ENCODE measurements at places on chromosomes 12 and 14.

GRCh38 chr14:96676166-96676565 lies 121.0 kb upstream of the VRK1 start:
- DNase-seq = no peak

GRCh38 chr12:113800201-113800600 lies 165.9 kb downstream of the RBM19 start:
- no peak for DNase-seq

DNA sequence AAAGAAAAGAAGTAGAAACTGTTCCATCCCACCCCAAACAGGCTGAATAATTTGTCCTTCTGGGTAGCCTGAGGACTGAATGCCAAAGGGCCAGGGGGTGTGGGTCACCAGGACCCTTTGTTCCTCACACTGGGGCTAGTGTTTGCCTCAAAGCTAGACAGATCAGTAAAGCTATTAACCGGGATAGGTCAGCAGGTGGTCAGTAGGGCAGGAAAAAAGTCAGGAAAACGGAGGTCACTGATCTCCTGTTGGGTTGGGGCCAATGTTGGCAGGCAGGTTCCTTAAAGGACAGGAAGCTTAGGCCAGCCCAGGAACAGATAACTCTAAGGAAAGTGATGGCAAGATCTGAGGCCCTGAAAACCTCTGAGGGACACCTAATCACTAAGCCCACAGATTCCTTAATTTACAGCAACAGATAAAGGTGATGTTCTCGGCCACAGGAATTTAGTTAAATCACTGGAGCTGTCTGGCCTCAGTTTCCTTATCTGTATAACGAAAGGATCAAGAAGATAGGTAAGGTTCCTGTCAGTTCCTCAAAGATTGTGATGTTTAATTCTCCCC lies 22.7 kb upstream of the TMPO start:
- no peak for DNase-seq

DNA sequence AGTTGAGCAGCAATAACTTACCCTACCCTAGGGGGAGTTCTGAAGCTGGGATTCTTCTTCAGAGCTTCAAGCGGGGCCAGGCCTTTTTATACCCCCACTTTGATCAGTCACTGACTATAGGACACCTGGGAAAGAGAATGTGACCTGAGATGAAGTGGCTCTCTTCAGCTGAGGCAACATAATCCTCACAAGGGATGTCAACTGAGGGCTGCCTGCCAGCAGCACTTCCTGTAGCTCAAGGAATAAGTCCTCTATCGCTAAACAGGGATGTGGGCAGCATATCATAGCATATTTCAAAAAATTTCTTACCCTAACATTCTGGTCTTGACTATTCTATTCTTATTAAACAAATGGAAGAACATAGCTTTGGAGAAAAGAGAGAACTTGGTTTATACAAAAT lies 17.4 kb downstream of the LGALS3 start:
- DNase-seq = no peak

- no peak for DNase-seq
Measured at GRCh38 chr14:51297066-51297465, 57.0 kb downstream of the TMX1 start.

DNA sequence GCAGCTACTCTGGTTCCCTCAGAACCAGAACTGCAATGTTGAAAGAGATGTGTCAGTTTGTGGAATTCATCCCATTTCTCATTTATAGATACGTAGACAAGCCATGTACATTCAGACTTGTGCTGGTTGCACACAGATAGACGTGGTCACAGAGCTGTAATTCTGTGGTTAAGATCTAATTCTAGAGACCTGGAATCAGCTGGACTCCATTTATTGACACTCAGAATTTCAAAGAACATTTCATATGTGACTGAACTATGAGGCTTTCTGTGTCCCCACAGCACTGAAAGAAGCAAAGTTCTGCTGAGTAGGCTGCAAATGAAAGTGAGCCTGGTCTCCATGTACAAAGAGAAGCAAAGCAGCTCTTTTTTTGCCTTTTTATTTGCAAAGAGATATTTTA lies 220.2 kb upstream of the NAV3 start:
- no peak for DNase-seq

DNA sequence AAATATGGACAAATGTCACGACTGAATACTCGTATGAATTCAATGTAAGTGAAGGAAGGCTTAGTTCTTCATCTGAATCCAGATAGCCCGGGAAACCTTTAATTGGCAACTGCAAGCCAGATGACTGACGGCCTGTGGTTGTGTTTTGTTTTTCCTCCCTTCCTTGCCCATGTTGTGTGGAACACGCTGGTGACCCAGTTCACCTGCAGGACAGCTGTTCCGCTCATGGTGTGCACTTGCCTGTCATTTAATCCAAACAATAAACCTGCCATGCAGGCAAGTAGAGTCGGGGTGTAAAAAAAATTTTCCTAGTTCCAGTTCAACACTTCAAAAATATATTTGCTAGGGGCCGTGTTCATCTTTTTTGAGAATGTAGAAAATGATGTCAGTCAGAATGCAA lies 88.0 kb downstream of the TMEM132D start:
- no peak for DNase-seq

- DNase-seq = no peak
Measured at GRCh38 chr12:103846415-103846814, 5.4 kb upstream of the NT5DC3 start.

DNA sequence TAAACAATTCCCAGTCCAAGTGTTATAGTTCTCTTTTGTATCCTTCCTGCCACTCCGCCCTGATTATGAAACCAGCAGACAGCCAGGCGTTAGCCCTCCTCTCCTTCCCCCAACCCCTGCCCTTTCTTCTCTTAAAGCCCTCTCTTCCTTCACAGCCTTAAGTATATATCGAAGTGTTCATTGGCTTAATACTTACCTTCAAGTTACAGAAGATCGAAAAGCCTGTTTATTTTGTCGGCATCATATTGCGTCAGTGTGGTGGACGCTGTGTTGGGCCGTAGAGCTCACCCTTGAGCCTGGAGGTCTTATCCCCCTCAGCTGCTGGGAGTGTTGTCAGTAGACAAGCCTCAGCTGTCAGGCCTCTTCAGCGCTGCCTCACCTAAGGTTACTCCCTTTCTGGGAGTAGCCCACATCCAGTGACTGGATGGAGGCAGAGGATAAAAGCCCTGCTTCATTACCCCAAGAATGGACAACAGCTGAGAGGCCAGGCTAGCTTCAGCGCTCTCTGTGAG lies 36.2 kb downstream of the CMAS start:
- DNase-seq = no peak

GRCh38 chr12:11968048-11968383 lies 102.7 kb upstream of the BCL2L14 start:
- no peak for DNase-seq

- no peak for DNase-seq
Measured at GRCh38 chr14:105363847-105364708, 34.3 kb upstream of the TEX22 start.

DNA sequence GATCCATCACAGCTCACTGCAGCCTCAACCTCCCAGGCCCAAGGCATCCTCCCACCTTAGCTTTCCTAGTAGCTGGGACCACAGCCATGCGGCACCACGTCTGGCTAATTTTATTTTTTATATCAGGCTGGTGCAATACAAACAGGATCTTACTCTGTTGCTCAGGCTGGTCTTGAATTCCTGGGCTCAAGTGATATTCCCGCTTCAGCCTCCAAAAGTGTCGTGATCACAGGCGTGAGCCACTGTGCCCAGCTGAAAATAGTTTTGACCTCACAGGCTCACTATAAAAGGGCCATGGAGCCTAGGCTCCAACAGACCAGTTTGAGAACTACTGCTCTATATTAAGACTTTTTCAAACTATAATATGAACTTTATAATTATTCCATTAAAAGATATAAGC lies 37.3 kb downstream of the SNX6 start:
- DNase-seq = no peak

- no peak for DNase-seq
Measured at GRCh38 chr12:89965993-89966392, 257.4 kb upstream of the ATP2B1 start.

- DNase-seq = peak; percentile 52
Measured at GRCh38 chr12:32134101-32134888, 27.6 kb downstream of the BICD1 start.

DNA sequence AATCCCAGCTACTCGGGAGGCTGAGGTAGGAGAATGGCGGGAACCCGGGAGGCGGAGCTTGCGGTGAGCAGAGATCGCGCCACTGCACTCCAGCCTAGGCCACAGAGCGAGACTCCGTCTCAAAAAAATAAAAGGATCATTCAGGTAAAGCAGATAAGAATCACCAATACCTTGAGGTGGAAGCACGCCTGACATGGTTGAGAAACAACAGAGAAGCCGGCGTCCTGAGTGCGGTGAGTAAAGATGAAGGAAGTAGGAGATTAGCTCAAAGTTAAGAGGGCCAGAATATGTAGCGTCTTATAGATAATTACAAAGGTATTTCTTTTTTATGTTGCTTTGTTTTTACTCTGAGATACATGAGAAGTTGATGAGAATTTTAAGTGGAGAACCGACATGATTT lies 14.7 kb downstream of the CLEC7A start:
- no peak for DNase-seq

DNA sequence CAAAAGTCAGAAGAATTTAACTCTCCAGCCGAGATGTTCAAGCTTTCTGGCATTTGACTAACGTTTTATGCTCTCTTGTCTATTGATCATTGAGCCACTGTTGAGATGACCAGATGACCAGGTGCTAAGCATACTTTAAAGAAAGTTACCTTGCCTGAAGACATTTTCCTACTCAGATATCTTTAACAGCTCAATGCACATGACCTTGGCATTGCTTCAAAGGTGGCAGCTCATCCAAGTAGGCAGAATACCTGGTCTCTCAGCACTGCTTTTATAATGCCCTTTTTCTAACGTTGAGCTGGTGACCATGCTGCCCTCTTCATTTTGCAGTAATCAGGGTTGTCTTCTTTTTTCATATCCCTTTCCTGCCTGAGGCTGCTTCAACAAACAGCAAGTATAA lies 358.1 kb downstream of the RAD51B start:
- DNase-seq = no peak

GRCh38 chr12:132196873-132197390 lies 52.7 kb downstream of the NOC4L start:
- no peak for DNase-seq

- DNase-seq = no peak
Measured at GRCh38 chr14:69089046-69089445, 63.9 kb downstream of the DCAF5 start.

- DNase-seq = no peak
Measured at GRCh38 chr12:79406993-79407392, 283.8 kb downstream of the PAWR start.

DNA sequence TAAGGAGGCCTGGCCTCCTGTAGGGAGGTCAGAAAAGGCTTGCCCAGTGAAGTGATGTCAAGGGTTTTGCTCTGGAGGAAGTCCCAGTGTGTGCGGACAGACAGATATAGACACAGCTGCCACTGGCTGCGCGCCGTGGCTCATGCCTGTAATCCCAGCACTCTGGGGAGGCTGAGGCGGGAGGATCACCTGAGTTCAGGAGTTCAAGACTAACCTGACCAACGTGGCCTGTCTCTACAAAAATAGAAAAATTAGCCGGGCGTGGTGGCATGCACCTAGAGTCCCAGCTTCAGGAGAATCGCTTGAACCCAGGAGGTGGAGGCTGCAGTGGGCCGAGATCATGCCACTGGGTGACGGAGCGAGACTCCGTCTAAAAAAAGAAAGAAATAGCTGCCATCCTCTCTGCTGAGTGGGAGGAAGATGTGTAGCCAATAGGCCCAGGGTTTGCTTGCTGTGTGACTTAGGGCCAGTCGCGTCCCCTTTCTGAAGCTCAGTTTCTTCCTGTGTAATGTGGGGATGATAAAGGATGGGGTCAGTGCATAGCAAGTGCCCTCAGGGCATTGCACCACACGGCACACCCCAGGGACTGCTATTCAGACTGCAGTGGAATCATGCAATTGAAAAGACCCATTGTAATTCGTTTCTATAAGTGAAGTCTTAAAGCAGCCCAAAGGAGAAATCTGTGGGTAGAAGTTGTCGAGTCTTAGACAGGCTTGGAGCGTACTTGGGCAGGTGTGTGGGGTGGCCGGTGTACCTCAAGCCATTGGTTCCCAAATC lies 18.7 kb upstream of the MLEC start:
- DNase-seq = no peak

GRCh38 chr14:105351920-105352851 lies 37.6 kb downstream of the PACS2 start:
- peak; percentile 88 for DNase-seq

GRCh38 chr14:29580763-29581162 lies 346.9 kb downstream of the PRKD1 start:
- no peak for DNase-seq

GRCh38 chr14:96629082-96629481 lies 126.9 kb downstream of the PAPOLA start:
- no peak for DNase-seq

DNA sequence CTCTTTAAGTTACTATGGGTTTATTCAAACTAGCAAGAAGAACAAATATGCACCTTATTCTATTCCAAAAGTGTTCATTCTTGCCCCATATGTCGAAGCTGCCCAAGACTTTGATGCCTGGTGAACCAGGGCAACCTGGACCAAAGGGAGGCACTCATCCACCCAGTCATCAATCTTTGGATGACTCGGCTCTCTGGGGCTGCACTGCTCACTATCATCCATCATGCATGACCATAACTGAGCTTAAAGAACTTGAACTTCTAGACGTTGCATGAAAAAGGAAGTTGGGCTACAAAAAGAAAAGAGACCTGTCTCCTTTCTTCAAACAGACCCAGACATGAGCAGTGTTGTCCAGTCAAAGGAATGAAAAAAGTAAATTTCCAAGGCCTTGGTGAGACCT lies 1.2 kb downstream of the KRT4 start:
- no peak for DNase-seq

- DNase-seq = peak; percentile 24
Measured at GRCh38 chr12:26122681-26123481, 2.0 kb downstream of the BHLHE41 start.

GRCh38 chr14:60101786-60102185 lies 10.1 kb downstream of the PCNX4 start:
- no peak for DNase-seq
